Activated CD4-positive, alpha-beta T cell treated with anti-CD3 and anti-CD28 coated beads for 4 hours (primary cell): ENCODE measurements at places on chromosomes 7 and 10.

DNA sequence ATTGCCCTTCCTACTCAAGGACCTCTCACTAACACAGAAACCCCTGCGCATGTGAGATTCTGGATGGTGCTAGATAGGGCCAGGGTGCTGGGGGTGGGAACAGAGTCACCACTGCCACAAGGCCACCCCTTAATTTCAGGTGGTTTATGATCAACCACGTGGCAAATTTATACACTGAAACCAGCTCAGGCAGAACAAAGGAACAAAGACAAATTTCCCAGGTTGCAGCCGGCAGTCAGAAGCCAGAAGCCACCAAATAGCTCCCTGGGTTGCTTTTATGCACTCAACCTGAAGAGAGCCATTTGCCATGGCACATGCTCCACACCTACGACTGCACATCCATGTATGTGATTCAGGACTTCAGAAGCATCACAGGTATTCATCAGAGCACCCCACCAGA, 2.5 kb downstream of the VOPP1 start:
- DNase-seq = no peak

DNA sequence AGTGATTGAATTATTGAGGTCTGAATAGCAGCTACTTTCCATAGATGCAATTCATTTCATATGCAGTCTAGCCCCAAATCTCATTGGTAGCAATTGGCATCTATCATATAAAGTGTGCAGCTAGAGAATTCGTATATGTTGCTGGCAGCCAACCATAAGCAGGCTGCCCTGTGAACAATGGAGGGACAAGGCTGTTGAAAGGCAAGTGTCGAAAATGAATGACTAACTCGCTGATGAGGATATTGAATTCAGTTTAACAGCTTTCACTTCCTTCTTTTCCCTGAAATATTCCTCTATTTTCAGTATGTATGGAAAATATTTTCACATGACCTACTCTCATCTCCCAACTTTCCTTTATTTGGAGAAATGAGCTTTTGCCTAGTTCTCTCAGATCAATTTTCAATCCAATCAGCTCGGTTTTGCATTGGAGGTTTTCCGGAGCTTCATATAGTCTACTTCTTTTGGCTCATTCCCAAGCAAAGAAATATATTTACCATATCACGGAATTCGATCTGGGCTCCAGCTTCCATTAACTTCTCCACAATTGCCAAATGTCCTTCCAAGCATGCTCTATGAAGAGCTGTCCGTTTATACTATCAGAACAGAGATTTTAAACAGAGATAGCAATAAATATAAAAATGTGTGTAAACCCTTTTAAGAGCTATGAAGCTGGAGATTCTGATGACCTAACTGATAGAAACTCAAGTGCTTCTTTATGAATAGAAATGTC, 3.5 kb downstream of the ANKRD1 start:
- no peak for DNase-seq

DNA sequence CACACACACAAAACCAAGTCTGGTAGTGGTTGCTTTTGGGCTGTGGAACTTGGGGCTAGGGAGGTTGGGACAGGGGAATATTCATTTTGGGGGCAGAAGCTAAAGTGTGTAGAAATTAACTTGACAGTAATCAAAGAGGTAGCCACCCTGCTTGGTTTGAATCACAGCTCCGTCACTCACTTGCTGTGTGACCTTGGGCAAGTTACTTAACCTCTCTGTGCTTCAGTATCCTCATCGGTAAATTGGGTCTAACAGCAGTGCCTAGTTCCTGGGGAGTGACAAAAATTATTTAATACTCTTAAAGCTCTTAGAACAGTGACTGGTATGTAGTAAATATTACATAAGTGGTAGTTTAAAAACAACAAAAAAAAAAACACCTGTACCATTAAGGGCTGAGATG, 489.8 kb downstream of the SDK1 start:
- no peak for DNase-seq

GRCh38 chr10:52782554-52782953, 10.0 kb upstream of the MBL2 start:
- DNase-seq = no peak

GRCh38 chr7:94431176-94431575, 36.5 kb downstream of the COL1A2 start:
- DNase-seq = no peak

DNA sequence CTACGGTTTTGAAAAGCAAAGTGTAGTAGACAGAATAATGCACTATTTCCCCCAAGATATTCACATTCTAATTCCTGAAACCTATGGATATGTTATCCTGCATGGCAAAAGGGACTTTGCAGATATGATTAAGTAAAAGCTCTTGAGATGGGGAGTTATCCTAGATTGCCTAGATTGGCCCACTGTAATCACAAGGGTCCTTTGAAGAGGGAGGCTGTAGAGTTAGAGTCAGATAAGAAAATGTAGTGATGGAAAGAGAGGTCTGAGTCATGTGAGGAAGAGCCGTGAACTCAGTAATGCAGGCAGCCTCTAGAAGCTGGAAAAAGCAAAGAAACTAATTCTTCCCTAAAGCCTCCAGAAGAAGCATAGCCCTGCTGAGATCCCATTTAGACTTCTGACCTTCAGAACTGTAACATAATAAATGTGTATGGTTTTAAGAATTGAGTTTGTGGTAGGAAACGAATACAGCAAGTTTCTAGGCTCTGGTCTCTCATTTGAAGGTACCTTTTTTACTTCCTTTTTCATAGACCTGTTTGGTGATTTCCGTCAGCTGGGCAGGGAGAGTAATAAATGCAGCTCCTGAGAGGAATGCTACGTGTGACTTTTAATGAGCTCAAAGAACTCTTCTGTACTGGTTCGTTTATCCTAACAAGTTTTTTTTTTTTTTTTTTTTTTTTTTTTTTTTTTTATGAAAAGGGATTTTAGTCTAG, 41.9 kb upstream of the NXPH1 start:
- no peak for DNase-seq

DNA sequence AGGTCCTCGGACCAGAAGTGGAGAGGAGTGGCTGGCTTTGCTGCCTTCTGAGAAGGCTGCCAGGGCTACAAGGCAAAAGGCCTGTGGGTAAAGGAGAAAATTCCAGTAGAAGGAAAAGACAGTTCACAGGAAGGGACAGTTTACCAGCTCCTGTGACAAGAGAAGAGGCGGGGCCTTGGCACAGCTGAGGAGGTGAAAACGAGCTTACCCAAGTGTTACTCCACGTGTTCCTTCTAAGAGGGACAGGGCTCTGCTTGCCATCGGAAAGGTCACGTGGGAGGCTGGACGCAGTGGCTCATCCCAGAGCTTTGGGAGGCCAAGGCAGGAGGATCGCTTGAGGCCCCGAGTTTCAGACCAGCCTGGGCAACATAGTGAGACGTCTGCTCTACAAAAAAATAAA, 129.4 kb upstream of the ZNF746 start:
- no peak for DNase-seq

GRCh38 chr7:40162516-40162915, 27.7 kb downstream of the SUGCT start:
- no peak for DNase-seq

GRCh38 chr10:33136271-33136670, 178.2 kb upstream of the ITGB1 start:
- DNase-seq = peak; percentile 38

DNA sequence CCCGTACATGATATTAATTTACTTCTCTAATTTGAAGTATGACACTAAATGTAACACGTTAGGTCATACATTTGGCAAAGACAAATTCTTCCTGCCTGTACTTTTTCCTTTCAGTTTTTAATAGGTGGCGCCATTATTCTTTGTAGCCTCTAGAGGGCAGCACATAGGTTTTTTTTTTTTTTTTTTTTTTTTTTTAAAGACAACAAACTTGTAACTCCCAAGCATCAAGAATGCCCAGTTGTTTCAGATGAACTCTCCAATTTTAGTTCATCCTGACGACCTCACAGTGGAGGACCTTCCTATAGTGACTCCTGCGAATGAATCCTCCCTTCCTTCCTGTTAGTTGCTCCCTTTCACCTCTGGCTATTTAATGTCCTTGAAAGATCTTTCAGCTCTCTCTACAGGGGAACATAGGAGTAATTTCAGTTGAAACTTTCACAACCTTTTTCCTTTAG, 139.3 kb upstream of the HDAC9 start:
- no peak for DNase-seq

DNA sequence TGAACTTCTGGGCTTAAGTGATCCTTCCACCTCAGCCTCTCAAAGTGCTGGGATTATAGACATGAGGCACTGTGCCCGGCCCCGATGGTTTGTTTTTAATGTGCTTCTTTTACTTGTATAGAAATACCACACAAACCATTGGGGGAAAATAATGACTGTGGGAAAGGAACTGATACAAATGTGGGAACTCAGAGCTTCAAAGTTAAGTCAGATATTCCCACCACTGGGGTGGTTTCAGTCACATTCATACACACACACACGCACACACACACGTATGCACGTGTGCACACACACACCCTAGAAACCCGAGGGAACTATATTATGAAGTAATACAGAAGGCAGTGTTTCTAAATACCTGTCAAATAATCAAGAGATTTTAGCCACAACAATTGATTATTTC, 17.0 kb downstream of the CPA4 start:
- no peak for DNase-seq

DNA sequence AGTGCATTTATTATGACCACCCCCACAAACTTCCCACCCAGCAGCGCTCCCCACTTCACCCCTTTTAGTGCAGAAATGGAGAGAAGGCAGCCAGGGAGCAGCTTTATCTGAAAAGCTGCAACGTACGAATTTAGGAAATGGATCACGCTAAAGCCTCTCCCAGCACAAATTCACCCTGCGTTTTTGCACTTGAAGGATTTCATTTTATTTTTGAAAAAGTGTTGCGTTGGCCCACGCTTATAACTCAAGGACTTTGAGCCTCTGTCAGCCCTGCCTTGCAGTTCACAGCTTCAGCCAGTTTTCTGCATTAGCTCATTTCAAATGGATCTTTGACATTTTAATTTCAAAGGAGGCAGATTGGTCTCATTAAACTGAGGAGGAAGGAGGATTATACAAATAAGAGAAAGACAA, 556.1 kb downstream of the KCNMA1 start:
- DNase-seq = no peak

DNA sequence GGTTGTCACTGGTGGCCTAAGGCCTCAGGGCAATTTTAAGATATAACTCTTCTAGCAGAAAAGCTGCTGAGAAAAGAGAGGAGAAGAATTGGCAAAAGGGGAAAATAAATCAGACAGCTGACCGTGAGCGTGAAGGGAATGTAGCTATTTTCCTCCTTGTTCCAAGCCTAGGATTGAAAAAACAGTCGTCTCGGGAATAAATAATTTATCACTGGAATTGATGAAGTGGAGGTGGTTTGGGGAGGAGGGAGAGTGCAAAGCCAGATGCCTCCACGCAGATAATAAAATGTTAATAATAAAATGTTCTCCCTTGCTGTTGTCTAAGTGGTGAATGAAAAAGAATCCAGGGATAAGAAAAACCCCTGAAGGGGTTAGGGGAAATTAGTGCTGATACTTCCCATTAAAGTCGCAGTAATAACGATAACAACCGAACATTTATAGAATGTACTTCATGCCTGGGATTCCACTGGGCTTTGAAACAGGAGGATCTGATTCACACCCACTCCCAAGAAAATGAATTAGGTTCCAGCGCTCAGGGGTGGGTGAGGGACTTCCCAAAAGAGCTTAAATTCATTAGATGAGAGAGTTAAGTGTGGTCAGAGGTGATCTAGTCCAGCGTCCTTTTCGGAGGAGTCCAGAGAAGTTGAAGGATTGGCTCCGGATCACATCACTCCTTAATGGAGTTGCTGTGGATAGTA, 27.3 kb downstream of the BAMBI start:
- no peak for DNase-seq

DNA sequence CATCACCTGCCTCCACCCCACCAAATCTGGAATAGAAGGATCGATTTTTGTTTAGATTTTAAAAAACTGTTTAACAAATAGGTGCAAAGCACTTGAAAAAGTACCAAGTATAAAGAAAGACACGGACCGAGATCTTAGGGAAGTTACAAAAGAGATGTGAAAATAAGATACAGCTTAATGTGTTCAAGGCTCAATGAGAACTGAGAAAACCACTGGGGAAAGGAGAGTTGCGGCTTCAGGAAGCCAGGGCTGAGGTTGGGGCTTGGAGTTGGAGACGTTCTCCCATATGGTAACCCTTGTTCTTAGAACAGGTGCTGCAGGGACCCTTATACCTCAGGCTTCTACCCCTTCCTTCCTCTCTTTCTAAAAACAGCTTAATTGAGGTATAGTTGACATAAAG, 140.2 kb downstream of the FANK1 start:
- no peak for DNase-seq

GRCh38 chr10:74186678-74187077, 35.7 kb downstream of the ADK start:
- no peak for DNase-seq

DNA sequence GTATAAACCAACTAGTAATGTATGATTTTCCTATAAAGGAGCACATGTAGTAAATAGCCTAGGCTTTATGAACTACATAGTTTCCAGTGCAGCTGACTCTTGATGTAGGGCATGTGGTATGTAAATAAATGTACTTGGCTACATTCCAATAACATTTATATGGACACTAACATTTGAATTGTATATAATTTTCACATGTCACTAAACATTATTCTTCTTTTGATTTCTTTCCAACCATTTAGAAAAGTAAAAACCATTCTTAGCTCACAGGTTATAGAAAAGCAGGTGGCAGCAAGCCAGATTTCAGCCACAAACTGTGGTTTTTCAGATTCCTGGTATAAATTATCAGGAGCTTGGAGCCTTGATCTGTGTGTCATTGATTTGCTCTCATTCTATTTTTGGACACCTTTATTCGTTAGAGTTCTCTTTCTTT, 1182.0 kb downstream of the CNTNAP2 start:
- no peak for DNase-seq

- DNase-seq = no peak
These were observed 144.1 kb downstream of the HERPUD2 start for GRCh38 chr7:35550831-35551230.

DNA sequence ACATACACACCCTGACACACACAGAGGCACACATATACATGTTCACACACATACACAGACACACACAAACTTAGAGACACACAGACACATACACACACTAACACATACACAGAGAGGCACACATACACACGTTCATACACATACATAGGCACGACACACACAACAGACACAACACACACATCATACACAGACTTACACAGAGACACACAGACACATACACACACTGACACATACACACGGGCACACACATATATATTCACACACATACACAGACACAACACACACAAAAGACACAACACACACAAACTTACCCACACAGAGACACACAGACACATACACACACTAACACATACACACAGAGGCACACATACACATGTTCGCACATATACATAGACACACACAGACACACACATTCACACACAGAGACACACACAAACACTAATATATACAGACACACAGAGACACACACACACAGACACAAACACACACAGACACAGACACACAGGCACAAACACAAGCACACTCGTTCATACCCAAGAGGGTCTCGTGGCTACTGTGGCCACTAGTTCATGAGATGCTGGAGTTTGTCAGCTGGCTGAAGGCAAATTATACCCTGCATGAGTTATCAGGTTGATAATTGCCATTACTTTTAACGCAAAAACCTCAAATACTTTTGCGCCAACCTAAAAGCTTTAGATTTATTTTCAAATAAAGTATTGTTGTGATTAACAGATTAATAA, 17.7 kb upstream of the KLF6 start:
- no peak for DNase-seq

- DNase-seq = no peak
These were observed 109.6 kb downstream of the BICC1 start for GRCh38 chr10:58622246-58622645.

GRCh38 chr10:52322936-52323335, 8.9 kb downstream of the DKK1 start:
- DNase-seq = no peak

- no peak for DNase-seq
These were observed 981.5 kb downstream of the SORCS1 start for GRCh38 chr10:106183041-106183440.

GRCh38 chr10:116602648-116603400, 12.1 kb downstream of the PNLIPRP1 start:
- no peak for DNase-seq
